ENCODE measurements at places on chromosomes 4 and X.

GRCh38 chr4:185792384-185793115, 19.4 kb downstream of the SORBS2 start:
- DNase-seq: no peak

GRCh38 chr4:125084608-125085007, 230.1 kb upstream of the FAT4 start:
- DNase-seq: no peak

DNA sequence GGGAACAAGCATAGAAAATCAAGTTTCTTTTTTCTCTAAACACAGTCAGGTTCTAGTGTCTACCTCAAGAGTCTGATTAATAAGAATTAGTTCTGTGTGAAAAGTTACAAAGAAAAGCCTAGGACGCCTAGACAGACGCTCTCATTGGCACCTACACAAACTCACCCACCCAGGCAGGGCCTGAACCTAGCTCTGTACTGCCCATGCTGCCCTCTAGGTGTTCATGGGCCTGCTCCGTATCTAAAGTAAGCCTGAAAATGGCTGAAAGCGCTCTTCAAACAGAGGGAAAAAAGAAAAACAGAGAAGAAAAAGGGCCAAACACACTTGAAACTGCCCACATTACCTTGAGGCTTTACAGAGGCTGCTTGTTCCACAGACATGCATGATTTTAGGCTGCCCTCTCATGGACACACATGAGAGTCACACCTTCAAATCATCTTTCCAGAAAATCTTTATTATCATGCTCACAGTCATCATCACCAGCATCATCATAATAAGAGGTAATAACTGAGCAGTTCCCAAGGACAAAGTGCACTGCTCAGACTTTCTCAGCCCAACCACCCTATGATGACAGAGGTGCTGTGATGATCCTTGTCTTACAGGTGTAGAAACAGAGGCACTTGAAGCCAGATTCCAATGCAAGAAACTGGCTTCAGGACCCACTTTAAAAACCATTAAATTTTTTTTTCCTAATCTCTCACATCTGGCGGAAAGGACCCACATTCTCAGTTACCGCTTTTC, 49.6 kb downstream of the MAP7D2 start:
- no peak for DNase-seq

DNA sequence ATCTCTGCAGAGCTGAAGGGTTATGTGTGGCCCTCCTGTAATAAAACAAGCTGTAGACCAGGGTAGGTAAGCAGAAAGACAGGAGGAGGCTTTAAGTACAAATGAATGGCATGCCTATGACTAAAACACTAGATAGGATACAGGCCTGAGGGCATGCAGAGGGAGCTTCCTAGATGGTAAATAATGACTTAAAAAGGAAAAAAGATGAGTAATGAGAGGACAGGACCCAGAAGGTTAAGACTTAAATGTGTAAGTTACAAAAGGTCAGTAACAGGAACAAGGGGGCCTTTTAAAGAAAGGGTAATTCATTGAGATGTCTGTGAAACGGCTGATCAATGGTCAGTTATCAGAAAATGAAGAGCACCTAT, 194.8 kb downstream of the SOWAHB start:
- no peak for DNase-seq

- no peak for DNase-seq
Observed at GRCh38 chrX:55014897-55015299, 14.7 kb downstream of the APEX2 start.

- no peak for DNase-seq
Observed at GRCh38 chrX:11439846-11440245, 146.6 kb downstream of the AMELX start.

DNA sequence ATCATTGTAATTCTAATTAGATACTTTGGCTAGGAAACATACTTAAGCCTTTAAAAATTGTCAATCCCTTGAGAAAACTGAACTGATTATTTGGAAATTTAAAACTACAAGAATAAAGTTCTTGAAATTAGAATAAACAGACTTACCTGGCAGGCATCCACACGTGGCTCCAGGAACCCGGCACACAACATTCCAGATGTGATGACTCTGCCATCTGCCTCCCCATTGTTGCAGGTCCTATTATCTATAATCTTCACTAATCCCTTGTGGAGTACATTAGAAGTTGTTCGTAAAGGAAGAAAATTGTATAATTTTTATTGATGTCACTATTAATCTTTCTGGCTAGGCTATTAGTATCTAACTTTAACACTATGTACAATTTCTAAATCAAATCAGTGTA, 16.2 kb upstream of the GNRHR start:
- DNase-seq: no peak

- no peak for DNase-seq
Observed at GRCh38 chr4:105569057-105569865, 16.8 kb downstream of the ARHGEF38 start.

- DNase-seq: no peak
Observed at GRCh38 chr4:121237069-121237399, 72.9 kb upstream of the TNIP3 start.

DNA sequence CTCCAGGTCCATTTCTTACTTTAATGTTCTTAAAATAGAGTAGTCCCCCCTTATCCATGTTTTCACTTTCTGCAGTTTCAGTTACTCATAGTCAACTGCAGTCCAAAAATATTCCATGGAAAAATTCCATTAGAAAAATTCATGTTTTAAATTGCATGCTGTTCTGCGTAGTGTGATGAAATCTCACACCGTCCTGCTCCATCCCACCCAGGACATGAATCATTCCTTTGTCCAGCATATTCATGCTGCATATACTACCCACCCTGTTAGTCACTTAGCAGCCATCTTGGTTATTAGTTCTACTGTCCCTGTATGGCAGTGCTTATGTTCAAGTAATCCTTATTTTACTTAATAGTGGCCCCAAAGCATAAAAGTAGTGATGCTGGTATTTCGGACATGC, 5.4 kb upstream of the PDLIM5 start:
- DNase-seq: no peak

- DNase-seq: no peak
Observed at GRCh38 chr4:1572010-1572385, 112.1 kb downstream of the FAM53A start.

DNA sequence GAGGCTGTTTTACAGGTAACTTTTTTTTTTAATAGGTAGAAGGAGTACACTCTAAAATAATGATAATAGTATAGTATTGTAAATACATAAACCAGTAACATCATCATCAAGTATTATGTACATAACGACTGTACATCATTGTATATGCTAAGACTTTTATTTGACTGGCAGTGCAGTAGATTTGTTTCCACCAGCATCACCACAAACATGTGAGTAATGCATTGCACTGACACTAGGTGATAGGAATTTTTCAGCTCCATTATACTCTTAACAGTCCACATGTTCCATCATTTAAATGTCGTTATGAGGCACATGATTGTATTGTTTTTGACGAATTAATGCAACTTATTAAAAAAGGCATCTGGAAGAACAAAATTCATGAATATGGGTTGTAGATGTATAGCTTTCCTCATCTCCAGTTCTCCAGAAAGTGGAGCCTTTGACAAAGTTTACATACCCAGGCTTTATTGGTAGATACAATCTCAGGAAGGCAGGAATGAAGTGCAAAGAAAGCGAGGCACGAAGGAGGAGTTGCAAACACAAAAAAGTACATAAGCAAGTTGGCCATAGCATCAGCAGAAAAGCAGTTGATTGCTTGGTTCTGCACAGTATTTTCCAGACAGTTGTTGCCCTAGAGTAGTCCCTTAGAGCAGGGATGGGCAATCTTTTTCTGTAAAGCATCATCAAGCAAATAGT, 336.9 kb upstream of the NR3C2 start:
- DNase-seq: no peak

DNA sequence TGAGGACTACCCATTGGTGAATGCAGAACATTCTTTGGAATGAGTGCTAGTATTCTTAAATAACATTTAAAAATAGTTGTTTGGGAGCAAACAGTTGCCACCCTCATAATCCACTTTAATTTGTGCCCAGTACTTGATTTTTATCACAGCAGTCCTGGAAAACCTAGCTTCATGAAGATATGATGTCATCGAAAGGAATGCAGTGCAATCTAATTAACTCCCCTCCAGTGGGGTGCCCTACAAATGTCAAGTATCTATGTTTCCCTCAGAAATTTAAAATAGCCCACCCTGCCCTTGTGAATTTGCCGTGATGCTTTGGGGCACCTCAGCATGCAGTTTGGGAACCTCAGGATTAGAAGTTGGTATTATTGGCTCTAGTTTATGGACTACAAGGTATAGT, 5.4 kb downstream of the RAB9A start:
- DNase-seq: no peak

- no peak for DNase-seq
Observed at GRCh38 chr4:174910271-174910670, 7.9 kb upstream of the ADAM29 start.

GRCh38 chr4:18388039-18388438, 366.5 kb upstream of the LCORL start:
- DNase-seq: no peak

DNA sequence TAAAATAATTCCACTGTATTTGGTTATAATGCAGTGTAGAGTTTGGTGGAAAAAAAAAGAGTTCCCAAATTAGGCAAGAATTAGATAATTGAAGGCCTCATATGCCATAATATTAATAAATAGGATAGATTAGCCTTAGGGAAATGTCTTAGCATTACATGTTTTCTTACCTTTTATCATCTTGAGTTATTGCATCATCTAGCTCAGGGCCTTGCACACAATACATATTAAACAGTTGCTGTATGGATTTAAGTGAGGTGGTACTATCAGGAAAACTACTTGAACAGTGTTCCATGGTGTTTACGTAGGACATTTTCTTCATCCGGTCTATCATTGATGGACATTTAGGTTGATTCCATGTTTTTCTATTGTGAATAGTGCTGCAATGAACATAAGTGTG, 419.4 kb downstream of the EPHA5 start:
- DNase-seq: no peak

DNA sequence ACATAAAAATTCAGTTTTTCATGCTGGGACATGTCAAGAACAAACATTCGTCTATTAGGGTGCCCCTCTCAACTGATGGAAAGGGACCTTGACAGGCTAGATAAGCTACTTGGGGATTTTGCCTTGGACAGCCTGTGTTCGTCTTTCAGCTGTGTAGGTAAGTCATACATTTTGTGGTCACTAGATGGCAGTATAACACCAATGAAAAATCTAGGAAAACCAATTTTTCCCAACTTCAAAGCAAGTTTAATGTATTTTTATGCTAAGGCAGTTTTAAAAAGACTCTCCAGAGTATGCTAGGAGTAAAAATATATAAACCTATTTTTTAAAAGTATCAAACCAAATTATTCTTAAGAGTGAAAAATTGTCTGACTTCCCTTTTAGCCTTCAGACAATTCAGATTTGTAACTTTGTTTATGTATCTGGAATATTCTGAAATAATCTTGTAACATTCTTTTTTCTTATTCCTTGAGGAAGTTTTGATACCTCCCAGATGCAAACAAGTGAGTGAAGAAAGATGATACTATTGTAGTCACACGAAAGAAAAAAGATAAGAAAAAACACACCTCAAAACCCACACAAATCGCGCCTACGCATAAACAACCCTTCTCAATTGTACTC, 158.3 kb downstream of the CPE start:
- DNase-seq: no peak

DNA sequence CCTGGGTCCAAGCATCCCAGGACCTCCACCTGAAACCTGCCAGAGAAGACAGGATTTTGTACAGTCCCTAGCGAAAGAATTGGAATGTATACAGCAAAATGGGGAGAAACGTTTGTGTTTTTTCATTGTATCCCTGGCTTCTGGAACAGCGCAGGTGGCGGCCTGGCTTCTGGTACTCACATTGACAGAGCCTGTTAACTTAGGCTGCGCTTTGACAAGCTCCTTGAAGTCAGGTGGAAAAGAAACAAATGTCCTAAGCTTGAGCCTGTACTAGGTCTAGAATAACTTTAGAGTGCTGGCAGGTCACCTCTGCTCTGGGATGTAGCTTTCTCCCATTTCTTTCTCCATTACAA, 343.7 kb upstream of the KLF3 start:
- no peak for DNase-seq

DNA sequence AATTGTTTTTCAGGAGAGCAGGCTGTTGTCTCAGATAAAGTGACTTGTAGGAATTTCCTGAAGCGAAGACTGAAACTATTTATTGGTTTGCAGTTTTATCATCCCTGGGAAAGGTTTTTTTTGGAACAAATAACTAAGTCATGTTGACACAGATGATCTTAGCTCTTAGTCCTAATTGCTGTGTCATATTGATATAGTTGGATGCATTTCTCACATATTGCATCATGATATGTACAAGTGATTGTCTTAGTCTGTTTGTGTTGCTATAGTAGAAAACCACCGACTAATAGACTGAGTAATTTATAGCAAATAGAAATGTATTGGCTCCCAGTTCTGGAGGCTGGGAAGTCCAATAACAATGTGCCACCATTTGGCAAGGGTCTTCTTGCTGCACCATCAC, 397.5 kb upstream of the PPP1R2C start:
- DNase-seq: no peak
